DND-41 (cell line): ENCODE measurements at places on chromosomes 5 and 9.

GRCh38 chr9:81410201-81410600 lies 279.1 kb downstream of the TLE1 start:
- no peaks in the 10 kb centered on the region for H3K4me1 ChIP-seq
- DNase-seq, result no peak
- no peaks in the 10 kb centered on the region for H3K27me3 ChIP-seq
- H3K4me3 ChIP-seq, result no peak overlapping the region
- no peak overlapping the region for H3K27ac ChIP-seq

GRCh38 chr5:120808135-120808534 lies 344.0 kb downstream of the PRR16 start:
- no peak overlapping the region for H3K27ac ChIP-seq
- no peaks in the 10 kb centered on the region for H3K36me3 ChIP-seq
- DNase-seq, result no peak
- H3K4me3 ChIP-seq, result no peak overlapping the region
- 0 out of 2 replicates have a peak, but pooled peaks cover 2% of the 10 kb centered on the region for H3K4me1 ChIP-seq

DNA sequence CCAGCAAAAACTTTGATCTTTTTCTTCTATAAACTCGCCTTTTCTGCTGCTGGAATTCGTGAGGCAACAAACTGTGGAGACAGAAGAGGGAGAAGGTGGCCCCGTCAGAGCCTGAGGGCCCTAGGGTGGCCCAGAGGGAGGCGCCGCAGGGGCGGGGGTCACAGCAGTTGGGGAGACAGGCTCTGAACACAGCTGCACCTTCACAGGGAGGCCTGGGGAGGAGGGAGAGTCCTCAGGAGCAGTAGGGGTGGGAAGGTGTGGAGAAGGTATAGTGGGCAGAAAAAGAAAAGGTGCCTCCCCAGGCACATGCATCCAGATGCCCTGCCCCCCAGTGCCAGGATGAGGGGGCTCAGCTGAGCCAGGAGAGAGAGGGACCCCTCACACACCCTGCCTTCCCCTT lies 15.1 kb downstream of the PHF19 start:
- no peak for DNase-seq
- no peak overlapping the region for H3K27ac ChIP-seq

DNA sequence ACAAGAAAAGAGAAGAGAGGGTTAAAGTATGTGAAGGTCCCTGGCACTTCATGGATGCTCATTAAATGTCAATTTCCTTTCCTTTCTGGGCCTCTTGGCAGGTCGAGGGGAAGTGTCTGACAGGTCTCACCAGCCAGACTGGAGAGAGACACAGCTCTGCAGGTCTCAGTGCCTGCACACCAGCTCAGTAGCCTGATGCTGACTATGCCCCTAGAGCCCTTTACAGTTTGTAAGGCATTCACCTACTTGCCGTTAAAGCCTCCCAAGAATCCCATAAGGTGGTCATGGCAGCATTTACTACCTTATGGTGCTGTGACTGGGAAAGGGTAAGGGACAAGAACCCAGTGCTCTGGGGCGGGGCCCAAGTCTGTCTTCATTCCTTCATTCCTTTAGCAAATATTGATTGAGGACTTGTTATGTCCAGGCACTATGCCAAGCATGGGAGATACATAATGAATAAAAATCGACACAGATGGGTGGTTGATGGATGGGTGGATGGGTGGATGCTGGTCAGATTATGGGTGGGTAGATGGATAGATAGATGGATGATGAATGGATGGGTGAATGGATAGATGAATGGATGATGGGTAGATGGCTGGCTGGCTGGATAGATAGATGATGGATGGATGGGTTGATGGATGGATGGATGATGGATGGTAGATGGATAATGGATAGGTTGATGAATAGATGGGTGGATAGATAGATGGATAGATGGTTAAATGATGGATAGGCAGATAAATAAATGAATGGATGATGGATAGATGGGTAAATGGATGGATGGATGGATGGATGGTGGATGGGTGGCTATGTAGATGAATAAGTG lies 21.3 kb upstream of the KIF12 start:
- DNase-seq, result no peak
- peaks cover 4% of the 10 kb centered on the region for H3K27me3 ChIP-seq
- H3K36me3 ChIP-seq, result no peaks in the 10 kb centered on the region

- H3K4me1 ChIP-seq, result peaks cover 53% of the 10 kb centered on the region
- no peak for DNase-seq
- H3K36me3 ChIP-seq, result peaks cover 55% of the 10 kb centered on the region
- H3K27ac ChIP-seq, result no peak overlapping the region
- H3K27me3 ChIP-seq, result no peaks in the 10 kb centered on the region
Measured at GRCh38 chr5:81542242-81542641, 148.3 kb upstream of the ACOT12 start.

- DNase-seq, result no peak
- no peak overlapping the region for H3K4me3 ChIP-seq
Measured at GRCh38 chr5:44637916-44638869, 170.6 kb upstream of the MRPS30 start.
